ENCODE measurements at places on chromosomes 13 and 19.

GRCh38 chr19:34241513-34242337 is 12.6 kb upstream of the GARRE1 start:
- DNase-seq: no peak

DNA sequence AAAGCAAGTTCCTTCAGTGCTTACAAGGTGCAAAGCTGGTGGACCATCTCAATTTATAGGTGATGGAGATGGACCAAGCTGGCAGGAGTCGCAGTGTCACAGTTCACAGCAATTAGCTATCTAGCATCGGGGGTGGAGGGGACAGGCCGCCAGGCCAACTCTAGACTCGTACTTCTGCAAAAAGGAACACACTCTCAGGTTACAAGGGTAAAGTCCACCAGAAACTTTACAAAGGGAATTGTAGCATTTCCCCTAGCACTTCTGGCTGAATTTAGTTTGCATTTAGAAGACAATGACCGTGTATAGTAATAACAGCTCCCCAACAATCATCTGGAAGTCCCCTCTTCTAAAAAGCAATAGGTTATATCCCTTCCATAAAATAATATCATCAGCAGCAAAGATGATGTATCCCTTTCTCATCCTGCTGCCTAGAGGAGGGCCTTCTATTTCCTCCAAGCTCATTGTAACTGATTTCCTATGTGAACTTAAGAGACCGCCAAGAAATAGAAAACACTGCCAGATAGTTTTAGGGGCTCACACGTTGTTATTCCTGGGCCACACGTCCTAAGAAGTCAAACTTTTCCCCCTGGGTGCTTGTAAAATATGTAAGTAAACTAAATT is 8.5 kb upstream of the DOCK9 start:
- DNase-seq: no peak

- DNase-seq: no peak
Observed at GRCh38 chr13:63409791-63410351, 1994.2 kb upstream of the PCDH20 start.

DNA sequence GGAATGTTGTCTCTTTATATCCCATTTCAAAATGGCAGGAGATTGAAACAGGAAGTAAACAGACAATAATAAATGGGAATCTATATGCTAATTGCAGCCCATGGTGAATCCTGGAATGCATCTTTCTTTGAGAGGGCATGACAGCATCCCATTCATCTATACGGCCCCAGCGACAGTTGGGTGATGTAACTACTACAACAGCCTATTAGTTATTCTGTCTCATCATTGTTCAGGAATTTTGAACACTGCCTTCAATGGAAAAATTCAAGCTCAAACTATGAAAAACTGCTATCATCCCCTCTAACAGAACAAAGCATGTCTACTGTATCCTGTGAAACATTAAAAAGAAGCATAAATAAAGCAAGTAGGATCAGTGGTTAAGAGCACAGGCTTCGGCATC is 262.1 kb downstream of the DCT start:
- DNase-seq: no peak

DNA sequence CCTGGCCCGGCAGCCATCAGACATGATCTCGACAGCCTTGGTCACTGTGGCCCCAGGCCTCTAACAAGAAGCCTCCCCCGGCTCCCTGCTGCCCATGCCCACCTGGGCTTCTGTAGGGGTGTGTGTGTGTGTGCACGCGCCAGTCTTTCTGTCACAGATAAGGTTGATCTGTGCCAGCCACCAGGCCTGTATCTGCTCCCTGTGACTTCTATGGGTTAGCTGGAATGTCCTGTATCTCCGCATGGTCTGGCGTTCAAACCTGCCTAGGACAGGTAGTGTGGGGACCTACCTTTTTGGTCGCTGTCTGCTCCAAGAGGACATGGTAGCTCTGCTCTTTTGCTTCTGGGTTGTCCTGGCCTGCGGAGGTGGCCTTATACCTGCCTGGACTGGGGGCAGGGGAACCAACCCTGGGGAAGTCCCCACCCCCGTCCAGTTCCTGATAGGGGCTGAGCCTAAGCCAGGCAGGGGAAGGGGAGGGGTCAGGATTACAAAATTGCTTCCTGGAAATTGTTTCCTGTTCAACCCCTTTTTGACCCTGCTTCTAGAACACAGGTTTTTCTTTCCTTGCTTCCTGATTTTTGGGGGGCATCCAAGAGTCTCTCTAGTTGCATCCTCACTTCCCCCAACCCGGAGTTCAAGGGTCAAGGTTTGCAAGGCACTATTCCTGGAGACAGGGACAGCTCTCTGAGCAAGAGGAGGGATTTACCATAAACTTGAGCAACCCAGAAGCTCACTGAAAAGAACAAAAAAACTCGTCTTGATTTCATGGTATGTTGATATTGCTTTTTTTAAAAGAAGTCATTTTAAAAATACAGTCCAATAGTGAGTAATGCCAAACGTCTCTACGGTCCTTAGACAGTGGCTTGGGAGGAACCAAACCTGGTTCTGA is at the start of gene LRG1:
TSS of gene LRG1 (minus strand) at position 344 of the 889 bp plus-strand sequence. CDS start at position 321, 23 bp downstream.
- DNase-seq: no peak

- no peak for DNase-seq
Observed at GRCh38 chr19:45881909-45882528, 3.9 kb downstream of the IRF2BP1 start.

DNA sequence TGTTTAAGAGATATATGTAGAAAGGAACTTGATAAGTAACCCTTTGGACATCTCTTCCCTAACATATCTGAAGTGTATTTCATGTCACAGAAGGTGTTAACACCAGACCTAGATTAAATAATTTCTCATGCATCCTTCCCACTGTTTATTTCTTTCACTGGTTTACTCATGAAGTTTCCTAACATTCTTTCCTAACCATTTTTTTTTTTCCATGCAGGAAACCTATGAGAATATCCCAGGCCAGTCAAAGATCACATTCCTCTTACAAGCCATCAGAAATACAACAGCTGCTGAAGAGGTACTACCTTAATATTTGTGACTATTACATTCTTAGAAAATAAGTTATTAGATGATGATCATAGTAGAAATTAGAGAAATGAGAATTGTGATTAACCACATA is 28.8 kb downstream of the IPO5 start:
- no peak for DNase-seq

DNA sequence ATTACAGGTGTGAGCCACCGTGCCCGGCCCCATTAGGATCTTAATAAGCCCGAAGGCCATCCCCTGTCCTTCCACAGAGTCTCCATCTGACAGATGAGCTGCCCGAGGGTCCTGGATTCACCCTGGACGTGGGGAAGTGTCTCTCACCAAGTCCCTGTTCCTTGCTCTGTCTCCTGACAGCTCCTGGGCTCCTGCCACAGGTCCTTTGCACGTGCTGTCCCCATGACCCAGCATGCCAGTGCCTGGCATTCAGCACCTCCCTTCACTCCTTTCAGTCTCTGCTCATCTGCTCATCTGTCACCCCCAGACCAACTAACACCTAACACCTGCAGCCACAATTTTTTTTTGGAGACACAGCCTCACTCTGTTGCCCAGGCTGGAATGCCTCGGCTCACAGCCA is 14.5 kb downstream of the CERS1 start:
- DNase-seq: no peak

DNA sequence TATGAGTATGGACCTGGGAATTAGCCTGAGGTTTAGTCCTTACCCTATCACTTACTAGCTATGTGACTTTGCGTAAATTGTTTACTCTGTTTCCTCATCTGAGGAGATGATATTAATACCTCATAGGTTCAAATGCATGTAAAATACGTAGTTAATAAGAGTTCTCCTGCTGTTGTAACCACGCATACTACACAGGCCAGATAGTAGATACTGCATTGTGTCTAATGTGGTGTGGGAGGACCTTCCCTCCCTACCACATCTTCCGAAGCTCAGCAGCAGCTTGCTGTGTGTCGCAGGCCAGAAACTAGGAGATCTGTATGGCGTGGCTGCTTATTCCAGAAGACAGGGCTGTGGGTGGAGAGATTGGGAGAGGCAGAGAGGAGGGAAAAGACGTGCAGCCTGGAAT is 23.0 kb downstream of the GTF2F2 start:
- no peak for DNase-seq

GRCh38 chr19:36719687-36720556 is 32.5 kb downstream of the ZNF567 start:
- DNase-seq: no peak

DNA sequence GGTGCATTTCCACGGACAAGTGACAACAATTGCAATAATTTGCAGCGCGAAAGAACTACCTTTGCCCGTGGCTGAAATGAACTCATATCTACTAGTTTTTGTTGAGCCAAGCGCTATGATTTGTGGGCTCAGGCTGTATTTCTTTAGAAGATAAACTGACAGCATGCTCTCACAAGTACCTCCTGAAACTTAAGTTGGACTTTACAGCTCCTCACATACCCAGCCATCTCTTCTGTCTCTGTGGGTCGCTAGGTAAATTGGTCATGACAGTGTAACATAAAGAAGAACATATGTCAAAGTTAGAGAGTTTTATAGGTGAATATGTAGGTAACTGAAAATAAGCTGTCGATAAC is 839 bp downstream of the COG6 start:
- DNase-seq: no peak
